ENCODE measurements at places on chromosomes 3 and 15.

- DNase-seq, result peak; percentile 52
Observed at GRCh38 chr15:33089878-33090757, 104.4 kb downstream of the FMN1 start.

- no peak for DNase-seq
Observed at GRCh38 chr3:74693696-74694393, 79.4 kb upstream of the CNTN3 start.

DNA sequence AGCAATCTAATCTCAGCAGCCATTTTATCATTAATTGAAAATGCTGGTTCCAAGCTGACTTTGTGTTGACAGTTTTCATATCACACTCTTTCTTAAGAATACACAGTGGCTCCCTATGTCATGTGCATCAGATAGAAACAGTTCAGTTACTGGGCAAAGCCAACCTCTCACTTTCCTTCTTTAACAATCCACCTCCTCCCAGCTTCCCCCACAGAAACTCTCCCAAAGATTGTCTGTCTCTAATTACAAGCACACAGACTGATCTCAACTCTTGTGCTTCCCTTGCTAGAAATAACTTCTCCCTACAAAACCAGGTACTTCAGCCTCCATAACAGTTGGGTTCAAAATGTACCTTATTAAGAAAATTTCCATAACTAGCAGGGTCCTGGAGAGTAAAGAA lies 228.9 kb upstream of the WNT5A start:
- no peak for DNase-seq

- DNase-seq, result no peak
Observed at GRCh38 chr3:137035631-137036030, 77.8 kb downstream of the IL20RB start.

GRCh38 chr15:29612701-29613100 lies 209.6 kb downstream of the TJP1 start:
- DNase-seq, result no peak

GRCh38 chr3:119723022-119723421 lies 20.2 kb downstream of the CFAP91 start:
- no peak for DNase-seq

Data from RWPE1 (cell line).